ENCODE measurements at places on chromosomes 12 and 14.

DNA sequence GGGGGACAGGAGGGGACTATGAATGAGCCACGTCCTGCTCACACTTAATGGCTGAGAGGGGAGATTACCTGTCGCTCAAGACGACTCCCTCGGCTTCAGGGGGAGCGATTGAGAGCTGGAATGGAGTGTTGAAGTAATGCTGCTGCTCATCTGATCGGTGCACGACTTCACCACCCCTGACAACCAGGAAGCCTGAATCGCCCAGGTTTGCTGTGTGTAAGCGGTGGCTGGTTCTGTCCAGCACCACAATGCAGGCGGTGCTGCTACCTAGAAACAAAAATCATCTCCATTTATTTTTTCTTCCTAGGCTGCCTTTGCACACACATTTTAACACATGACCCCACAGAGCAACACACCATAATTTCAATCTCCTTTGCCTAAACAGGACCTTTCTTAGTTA is 37.3 kb downstream of the PPTC7 start:
- no peak for DNase-seq

- no peak for DNase-seq
These were observed 4.7 kb upstream of the SLC2A13 start for GRCh38 chr12:40110586-40110985.

DNA sequence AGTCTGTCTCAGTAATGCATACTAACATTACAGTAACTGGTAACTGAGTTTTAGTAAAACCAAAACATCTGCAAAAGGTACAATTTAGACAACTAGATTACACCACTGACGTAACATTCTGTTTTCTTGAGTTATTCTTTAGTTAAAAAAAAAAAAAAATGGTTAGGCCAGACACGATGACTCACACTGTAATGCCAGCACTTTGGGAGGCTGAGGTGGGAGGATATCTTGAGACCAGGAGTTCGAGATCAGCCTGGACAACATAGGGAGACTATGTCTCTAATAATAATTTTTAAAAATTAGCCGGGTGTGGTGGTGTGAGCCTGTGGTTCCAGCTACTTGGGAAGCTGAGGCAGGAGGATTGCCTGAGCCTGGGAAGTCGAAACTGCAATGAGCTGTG is 34.1 kb downstream of the AP5M1 start:
- DNase-seq: no peak

- DNase-seq: peak; percentile 36
These were observed 159.5 kb downstream of the ETV6 start for GRCh38 chr12:11808931-11809330.

GRCh38 chr14:92945544-92945943 is 22.6 kb downstream of the CHGA start:
- DNase-seq: no peak

DNA sequence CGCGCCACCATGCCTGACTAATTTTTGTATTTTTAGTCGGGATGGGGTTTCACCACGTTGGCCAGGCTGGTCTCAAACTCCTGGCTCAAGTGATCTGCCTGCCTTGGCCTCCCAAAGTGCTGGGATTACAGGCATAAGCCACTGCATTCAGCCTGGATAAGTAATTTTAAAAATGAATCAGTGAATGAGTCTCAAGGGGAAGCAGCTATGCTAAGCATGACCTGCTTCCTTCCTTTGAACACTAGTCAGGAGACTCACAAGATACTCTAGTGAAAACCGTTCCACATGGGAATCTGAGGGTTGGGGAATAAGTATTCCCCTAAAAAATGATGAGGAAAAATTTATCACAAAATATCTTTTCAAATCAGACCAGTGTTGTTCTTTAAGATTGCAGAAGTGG is 10.7 kb upstream of the FAM234B start:
- DNase-seq: no peak

GRCh38 chr14:67270145-67270753 is 29.0 kb downstream of the PALS1 start:
- DNase-seq: no peak

- DNase-seq: no peak
These were observed 39.5 kb downstream of the GABARAPL1 start for GRCh38 chr12:10252201-10252600.

DNA sequence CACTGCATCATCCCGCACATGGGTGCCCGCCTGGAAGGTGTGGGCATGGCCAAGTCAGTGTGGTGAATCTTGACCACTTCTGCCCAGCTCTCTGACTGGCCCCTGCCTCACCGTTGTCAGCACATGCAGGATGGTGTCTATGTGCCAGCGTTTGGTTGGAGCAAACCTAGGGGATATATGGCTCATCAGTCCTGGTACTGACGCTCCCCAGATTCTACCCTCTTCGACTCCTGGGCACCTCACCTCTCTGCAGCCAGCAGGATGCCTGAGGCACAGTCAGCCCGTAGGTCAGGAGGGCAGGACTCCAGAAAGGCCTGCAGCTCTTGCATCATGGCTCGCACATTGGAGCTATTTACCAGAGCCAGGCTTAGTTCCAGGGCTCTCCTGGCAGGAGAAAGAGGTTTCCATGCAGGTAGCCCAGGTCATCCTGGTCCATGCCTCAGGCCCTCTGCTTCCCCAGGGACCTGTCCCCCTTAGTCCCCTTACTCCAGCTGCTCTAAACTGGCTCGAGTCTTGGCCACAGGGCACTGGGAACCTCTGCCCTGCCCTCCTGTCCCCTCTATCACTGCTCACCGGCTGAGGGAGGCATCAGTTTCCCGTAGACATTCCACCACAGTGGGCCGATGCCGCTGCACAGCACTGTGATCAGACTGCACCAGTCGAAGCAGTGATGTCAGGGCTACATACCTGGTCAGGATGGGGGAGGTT is 4.0 kb downstream of the AP1G2 start:
- DNase-seq: no peak

- no peak for DNase-seq
These were observed 266.2 kb downstream of the TMTC2 start for GRCh38 chr12:82952946-82953345.

- no peak for DNase-seq
These were observed 157.9 kb upstream of the FKBP4 start for GRCh38 chr12:2636741-2637340.

DNA sequence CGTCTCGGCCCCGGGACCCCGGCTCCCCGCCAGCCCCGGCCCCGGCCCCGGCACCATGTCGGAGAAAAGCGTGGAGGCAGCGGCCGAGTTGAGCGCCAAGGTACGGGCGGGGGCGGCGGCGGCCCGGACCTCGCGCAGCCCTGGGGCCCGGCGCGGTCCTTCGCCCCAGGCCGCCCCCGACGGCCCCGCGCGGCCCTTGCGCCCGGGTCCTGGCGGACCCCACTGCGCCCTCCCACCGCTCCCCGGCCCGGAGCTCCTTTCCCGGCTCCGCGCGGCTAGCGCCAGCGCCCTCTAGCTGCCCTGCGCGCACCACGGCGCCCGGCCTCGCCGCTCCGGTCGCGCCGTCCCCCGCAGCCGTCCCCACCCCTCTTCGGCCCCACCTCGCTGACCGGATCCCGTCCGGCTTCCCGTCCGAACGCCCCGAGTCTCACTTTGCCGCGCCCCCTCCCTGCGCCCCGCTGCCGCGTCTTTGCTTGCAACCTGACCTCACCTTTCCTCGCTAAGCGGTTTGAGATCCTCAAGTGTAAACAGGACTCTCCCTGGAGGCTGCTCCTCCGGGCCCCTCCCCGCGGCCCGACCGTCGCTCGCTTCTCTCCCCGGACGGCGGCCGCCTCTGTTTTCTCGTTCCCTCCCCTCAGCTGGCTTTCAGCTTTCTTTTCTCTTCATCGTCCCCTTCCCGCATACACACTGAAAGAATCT is 637 bp downstream of the PTMS start:
- DNase-seq: peak; percentile 13

DNA sequence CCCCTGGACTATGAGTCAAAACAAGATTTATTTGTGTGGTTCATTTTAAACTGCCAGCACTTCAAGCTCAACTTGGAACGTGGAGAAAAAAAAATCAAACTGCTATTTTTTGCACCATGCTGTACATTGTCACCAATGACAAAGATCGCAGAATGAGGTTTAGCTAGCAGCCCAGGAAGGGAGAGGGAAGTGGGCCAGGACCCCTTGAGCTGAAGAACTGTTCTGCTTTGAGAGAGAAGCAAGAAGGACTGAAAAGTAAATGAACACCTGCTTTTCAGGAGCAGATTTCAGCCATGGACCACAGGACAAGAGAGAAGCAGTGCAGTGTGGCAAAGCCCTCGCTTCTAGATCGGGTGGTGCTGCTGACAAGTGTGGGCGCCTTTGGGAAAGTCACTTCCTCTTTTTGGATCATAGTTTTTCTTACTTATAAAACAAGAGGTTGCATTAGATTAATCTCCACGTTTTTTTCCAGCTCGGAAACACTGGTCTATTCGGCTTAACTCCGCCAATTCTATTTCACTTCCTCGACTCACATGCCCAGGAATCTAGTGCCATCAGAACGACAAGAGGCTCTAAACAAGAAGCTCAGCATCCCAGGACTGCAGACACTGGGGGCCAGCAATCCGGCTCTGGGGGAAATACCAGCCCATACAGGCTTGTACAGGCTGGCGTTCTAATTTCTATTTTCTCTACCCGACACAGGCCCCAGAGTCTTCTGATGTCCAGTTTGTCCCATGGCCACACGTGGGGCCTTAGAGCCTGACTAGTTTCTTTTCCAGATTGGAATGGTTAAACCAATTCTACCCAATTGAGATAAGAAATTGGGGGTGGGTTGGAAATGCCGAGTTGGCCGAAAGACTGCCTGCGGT is 129.9 kb downstream of the CRACR2A start:
- DNase-seq: peak; percentile 69

GRCh38 chr14:62123961-62124360 is 361.7 kb downstream of the SNAPC1 start:
- no peak for DNase-seq

Measured in MV-4-11 (cell line).